Mucosa of gallbladder (tissue), 1 donor: ENCODE measurements at places on chromosomes 4 and X. TPM values are rescaled to one million over a fixed set of nuclear protein-coding genes. Genes with fewer than 3 reads are reported as not detected.

MAGEA2B gene
- not detected for total RNA-seq

FHL1 gene
- total RNA-seq = 381 TPM

TLR2 gene
- total RNA-seq = 21.6 TPM

- no peak for DNase-seq
Observed at GRCh38 chr4:55078987-55079386, 46.4 kb downstream of the KDR start.

TLL1 gene
- 1.2 TPM for total RNA-seq

- DNase-seq = no peak
Observed at GRCh38 chr4:77669946-77670590, 64.4 kb downstream of the CXCL13 start.

GRCh38 chr4:145822181-145822580 lies 116.4 kb downstream of the ZNF827 start:
- DNase-seq = no peak

DMRTC1 gene
- not detected for total RNA-seq

- DNase-seq = no peak
Observed at GRCh38 chr4:84690481-84690880, 107.6 kb downstream of the CDS1 start.

- DNase-seq = peak; percentile 30
Observed at GRCh38 chr4:40482985-40483647, 146.5 kb downstream of the RBM47 start.

DNA sequence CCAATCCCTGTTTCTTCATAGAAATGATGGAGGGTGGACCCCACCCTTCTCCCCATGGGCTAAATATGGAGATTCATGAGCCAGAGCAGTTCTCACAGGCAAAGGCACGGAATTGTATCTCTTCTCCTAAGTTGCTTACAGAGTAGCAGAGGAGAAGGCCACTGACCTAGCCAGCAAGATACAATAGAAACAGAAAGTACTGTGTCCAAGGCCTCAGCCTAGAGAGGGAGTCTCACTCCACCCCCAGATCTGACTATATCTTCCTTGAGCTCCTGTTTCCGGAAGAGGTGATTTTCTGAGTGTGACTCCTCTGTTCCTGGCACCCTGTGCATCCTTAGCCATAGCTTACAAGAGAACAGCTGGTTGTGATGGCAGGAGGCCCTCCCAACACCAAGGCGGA lies at the start of gene FATE1:
Gene FATE1, plus strand, starts transcription at position 284 of the 400 bp plus-strand sequence. Its CDS starts 85 bp downstream, at position 369.
- no peak for DNase-seq

DNA sequence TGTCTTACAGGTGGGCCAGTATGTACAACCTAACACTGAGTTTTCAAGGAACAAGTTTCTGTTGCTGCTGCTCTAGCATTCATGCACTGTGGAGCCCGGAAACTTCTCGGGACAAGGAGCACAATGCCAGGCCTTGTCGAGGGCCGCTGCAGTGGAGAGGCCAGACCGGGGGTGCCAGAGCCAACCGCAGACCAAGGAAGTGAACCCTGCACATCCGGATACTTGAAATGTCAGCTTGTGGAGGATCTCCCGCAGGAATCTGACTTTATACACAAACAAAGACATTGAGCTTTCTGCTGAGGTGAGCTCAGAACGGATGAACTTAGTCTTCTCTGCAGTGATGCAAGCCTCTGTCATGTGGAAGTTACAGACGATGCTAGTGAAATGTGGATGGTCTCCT lies 99.5 kb downstream of the ZNF827 start:
- DNase-seq = no peak

GAGE12E gene
- not detected for total RNA-seq

- DNase-seq = no peak
Observed at GRCh38 chr4:77189412-77189811, 32.4 kb downstream of the CCNG2 start.

DNA sequence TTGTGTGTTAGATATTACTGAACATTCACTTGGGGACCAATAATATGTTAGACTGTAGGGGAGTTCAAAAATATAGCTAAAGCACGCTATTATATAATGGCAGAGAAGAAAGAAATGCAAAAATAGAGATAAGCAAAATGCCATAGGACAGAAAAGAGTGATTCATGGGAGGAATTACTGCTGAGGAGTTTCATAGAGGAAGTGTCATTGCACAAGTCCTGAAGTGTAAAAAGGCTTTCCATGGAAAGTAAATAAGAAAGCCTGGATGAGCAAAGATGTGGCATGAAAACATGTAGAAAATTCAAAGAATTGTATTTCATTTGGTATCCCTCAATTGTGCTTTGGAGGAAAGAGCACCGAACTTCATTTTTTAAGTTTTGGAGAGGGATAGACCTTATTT lies 14.5 kb downstream of the HMGB2 start:
- DNase-seq = no peak

DUX4 gene
- not detected for total RNA-seq

DNA sequence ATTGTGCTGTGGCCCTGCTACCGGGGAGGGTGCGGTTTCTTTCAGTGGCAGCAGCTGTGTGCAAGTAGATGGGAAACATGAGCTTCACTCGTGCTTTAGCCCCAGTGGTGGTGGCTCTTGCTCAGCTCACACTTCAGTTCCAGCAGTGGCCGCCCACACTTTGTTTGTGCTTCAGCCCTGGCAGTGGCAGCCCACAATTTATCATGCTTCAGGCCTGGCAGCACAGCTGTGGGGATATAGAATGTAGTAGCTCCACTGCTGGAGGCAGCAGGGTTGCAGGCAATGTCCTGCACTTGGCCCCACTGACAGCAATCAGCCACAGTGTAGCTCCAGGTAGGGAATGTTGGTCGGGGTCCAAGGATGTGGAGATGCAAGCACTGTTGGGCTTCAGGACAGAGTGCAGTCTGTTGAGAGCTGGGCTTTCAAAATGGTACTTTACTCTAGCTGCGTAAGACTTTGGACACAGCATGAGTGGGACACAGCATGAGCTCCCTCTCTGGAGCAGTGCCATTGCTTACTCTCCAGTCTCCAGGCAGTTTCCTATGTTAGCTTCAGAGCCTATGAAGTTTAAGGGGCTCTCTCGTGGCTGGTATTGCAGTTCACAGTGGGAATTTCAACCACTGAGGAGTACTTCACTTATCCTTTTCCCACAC lies 413.1 kb downstream of the PDGFC start:
- no peak for DNase-seq

HSFX2 gene
- 0.83 TPM for total RNA-seq

CENPI gene
- 1.3 TPM for total RNA-seq

DNA sequence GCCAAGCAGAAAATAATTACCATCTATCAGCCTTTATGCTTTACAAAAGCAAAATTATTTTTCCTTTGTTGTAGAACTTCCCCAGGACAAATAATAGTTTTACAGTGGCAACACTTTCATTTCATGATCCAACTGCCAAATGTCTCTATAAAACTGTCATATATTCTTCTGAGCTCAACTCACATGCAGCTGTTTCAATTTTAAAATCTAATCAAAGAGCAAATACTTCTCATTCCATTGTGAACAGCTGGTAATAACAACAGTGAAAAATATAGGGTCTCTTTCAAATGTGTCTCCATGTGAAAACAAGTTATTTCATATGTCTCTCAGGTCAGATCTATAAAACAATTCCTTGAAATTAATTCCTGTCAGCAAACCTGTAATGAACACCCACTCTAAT lies 270.6 kb upstream of the SLC7A11 start:
- no peak for DNase-seq

DNA sequence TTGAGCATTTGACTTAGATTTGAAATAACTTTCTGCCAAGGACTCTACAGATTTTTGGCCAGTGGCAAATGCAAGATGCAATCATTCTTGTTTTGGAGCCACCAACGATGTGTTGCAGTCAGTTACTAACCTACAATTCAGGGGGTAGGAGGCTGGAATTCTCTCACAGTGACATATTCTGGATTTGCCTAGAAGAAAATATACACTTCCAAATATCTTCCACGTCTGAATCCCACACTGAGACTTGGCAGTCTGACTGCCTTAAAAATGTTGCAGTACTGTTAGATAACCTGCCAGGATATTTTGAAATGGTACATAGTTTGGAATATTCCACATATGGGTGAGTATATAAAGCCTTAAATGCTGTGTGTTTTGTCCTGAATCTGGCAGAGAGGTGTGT lies 27.6 kb upstream of the AGTR2 start:
- no peak for DNase-seq

DNA sequence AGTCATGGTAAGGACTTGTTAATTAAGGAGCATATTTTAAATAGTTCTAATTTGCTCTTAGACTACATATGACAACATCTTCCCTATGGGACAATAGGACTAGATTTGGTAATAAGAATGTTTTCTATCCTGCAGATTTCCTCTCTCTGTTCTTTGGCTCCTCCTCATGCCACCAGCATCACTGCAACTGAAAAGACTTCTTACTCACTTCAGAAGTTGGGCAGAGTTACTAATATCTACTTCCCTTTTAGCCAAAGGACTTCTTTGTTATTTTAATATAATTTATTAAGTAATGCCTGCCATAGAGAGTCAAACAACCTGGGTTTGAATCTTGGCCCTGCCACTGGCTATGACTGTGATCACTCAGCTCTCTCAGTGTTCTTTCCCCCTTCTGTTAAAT lies 16.4 kb downstream of the MMAA start:
- DNase-seq = no peak

IL2RG gene
- total RNA-seq = 8.9 TPM

DNA sequence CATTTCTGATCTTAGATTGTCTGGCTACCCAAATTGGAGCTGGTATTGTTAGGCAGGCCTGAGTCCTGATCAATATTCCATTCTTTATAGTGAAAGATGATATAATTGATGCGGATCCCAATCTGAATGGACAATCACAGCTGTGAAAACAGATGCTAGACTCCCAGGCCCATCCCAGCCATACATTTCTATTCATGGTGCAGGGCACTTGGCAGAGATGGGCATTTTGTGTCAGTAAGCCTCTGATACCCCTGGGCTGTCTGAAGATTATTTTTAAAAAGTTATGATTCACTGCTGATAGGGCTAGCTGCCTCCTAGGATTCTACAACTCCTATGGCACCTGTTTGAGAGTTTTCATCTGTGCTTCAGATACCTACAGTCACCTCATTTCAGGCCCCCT lies 61.2 kb upstream of the TSPAN7 start:
- DNase-seq = no peak

DNA sequence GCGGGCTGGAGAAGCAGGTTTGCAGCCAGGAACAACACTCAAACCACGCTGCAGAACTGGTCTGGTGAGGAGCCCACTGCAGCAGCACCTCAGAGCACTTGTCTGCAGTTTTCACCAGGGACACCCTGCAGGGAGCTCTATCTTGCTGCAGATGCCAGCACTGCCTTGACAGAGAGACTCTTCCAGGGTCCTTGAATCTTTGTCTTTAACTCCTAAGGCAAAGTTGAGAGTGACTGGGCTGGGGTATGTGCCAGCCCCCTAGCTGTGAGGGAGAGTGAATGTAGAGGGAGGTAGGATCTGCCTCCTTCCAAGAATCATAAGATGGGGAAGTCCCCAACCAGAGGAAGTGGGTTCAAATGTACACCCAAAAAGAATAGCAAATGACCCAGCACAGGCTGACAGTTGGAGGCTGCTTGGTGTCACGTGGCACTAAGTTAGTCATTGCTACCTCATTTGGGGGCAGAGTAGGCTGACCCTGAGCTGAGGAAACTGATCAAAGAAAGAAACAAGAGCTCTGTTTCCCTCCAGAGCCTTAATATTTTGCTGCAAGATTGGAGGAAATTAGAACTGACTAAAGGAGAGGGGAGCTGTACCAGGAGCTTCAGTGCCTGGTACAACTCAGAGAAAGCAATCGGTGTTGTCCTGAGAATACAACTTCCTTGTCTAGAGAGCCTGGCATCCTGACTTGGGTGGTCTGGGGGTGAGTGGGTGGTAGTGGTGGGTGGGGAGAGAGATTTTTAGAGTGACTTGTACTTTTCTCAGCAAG lies 28.2 kb upstream of the HUWE1 start:
- peak; percentile 14 for DNase-seq

- no peak for DNase-seq
Observed at GRCh38 chr4:168880811-168881595, 129.1 kb downstream of the CBR4 start.

GRCh38 chr4:141229408-141230101 lies 8.9 kb downstream of the ZNF330 start:
- DNase-seq = no peak

GRCh38 chrX:55163171-55163570 lies 57.0 kb upstream of the PAGE5 start:
- no peak for DNase-seq

NLRP2B gene
- total RNA-seq = not detected

NOX1 gene
- not detected for total RNA-seq

RAB39B gene
- 1.2 TPM for total RNA-seq

SPANXN3 gene
- not detected for total RNA-seq

GRCh38 chr4:141807103-141807891 lies 170.9 kb downstream of the IL15 start:
- DNase-seq = no peak

PCDH11X gene
- 0.06 TPM for total RNA-seq

- DNase-seq = no peak
Observed at GRCh38 chr4:176921256-176921655, 128.5 kb upstream of the VEGFC start.

DNA sequence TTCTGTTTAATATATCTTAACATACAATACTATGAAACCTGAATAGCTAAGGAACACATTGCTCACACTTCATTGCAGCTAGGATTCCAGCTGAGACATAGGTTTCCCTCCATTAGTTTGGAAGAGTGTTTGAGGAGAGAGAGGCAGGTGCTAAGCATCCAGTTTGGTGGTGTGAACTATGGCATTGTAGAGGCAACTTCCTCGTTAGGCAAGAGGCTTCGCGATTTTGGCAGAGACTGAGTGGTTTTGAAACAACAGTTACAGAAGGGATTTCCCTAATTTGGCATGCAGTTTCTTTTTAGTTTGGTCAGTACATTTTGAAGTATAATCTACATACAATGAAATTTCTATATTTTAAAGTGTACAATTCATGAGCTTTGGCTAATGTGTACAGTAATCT lies 117.1 kb upstream of the BMP3 start:
- DNase-seq = no peak

DNA sequence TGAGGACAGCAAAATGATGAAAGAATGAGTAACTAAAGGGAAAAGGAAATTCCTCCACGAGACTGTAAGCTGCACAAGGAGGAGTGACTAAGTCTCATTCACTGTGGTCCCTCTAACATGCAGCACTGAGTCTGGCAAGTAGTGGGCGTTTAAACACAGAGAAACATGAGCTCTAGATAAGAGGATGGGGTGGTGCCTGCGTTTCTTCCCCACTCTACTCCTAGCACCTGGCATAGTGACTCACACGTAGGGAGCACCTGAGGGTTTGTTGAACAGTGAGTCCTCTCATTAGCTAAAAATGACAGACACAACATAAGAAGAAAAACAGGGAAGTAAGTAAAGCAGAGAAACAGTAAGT lies 105.8 kb upstream of the CBR4 start:
- DNase-seq = peak; percentile 58
